Testis (tissue), 5 donors: ENCODE measurements at places on chromosomes 4 and X. TPM values are rescaled to one million over a fixed set of nuclear protein-coding genes. Genes with fewer than 3 reads are reported as not detected.

Gene BGN
- 174 TPM for polyA plus RNA-seq

Gene NAP1L2
- polyA plus RNA-seq = 4.5 TPM

Gene USP26
- 1.0 TPM for polyA plus RNA-seq

GRCh38 chrX:123432361-123433150, 248.5 kb downstream of the GRIA3 start:
- H3K36me3 ChIP-seq = no peaks in the 10 kb centered on the region
- no peak overlapping the region for H3K4me3 ChIP-seq
- H3K27me3 ChIP-seq = no peaks in the 10 kb centered on the region
- no peak for DNase-seq

GRCh38 chr4:74084984-74085383, 14.0 kb downstream of the CXCL2 start:
- no peaks in the 10 kb centered on the region for H3K36me3 ChIP-seq
- H3K27me3 ChIP-seq = no peaks in the 10 kb centered on the region
- no peaks in the 10 kb centered on the region for H3K4me1 ChIP-seq
- H3K27ac ChIP-seq = no peak overlapping the region

DNA sequence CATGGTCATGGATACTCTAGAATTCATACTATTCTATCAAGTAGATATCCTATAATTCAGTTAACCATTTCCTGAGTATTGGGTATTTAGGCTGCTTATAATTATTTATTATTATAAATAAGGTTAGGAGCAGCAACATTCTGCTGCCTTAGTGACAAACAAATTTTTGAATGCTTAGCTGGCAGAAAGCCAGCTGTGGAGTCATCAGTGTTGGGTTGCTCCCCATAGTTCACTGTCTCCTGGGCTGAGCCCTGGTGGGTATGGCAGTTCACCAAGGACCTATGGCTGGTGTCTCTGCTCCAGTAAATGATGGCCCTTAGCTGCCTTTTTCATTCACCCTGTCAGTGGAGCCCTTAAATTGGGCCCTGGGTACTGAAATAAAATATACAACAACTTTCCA, 61.8 kb downstream of the SMARCA5 start:
- no peaks in the 10 kb centered on the region for H3K36me3 ChIP-seq
- no peak overlapping the region for H3K4me3 ChIP-seq
- H3K27me3 ChIP-seq = no peaks in the 10 kb centered on the region

DNA sequence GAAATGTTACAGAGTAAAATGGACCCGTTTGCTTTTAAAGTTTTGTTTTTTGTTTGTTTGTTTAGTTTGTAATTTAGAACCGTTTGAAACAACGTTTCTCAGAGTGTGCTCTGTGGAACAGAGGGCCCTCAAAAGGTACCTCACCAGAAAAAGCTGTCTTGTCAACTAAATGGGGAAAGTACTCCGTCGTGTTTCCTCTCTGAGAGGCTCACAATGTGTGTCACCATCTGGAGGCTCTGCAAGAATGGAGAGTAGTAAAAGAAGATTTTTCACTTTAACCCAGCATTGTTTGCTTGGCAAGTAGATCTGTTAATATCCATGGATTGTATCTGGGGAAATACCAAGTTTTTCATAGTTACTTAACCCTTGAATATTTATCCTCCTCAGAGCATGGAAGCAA, 1.5 kb upstream of the ENPEP start:
- no peaks in the 10 kb centered on the region for H3K4me1 ChIP-seq
- no peak overlapping the region for H3K4me3 ChIP-seq
- no peak for DNase-seq
- no peak overlapping the region for H3K27ac ChIP-seq
- H3K36me3 ChIP-seq = no peaks in the 10 kb centered on the region

GRCh38 chr4:26032630-26033317, 118.8 kb downstream of the SMIM20 start:
- H3K36me3 ChIP-seq = no peaks in the 10 kb centered on the region
- peaks cover 16% of the 10 kb centered on the region for H3K4me1 ChIP-seq
- peak; percentile 30 for DNase-seq
- H3K27ac ChIP-seq = no peak overlapping the region
- H3K4me3 ChIP-seq = no peak overlapping the region

DNA sequence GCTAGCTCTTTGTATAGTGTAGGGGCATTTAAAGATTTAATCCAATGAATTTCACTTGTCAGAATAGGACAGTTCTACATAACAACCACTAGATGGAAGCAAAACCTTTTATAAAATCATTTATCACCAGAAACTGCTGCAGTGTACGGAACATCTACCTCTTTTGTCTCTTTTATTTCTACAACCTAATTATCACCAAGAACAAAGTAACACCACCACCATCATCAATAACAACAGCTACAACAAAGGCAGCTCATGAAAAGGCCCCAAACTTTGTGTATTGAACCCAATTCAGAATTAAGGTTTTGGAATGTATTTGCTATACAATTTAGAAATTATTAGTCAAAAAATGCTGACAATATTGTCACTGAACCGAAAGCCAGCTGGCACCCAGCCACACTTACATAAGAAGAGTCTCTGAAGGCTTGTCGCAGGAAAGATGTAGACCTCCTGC, 260.9 kb upstream of the RPS6KA3 start:
- H3K4me3 ChIP-seq = no peak overlapping the region
- no peak for DNase-seq
- H3K4me1 ChIP-seq = no peaks in the 10 kb centered on the region

DNA sequence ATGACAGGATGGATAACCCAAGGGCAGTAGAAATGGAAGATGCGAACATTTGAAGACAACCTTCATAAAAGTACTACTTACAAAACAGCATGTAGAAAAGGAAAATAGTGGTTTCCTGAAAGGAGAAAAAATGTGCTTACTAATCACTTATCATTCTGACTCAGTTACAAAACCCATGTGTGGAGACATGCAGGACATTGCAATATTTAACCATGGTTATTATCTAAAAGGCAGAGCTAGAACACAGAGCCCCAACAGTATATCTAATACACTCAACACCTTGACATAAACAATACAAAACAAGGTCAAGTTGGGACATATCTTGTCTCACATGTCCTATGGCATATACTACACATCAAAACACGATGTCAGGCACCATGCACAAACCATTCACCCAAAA, 55.9 kb downstream of the EIF4E start:
- DNase-seq = no peak
- no peaks in the 10 kb centered on the region for H3K27me3 ChIP-seq
- no peak overlapping the region for H3K27ac ChIP-seq
- no peaks in the 10 kb centered on the region for H3K4me1 ChIP-seq
- H3K4me3 ChIP-seq = no peak overlapping the region
- no peaks in the 10 kb centered on the region for H3K36me3 ChIP-seq

DNA sequence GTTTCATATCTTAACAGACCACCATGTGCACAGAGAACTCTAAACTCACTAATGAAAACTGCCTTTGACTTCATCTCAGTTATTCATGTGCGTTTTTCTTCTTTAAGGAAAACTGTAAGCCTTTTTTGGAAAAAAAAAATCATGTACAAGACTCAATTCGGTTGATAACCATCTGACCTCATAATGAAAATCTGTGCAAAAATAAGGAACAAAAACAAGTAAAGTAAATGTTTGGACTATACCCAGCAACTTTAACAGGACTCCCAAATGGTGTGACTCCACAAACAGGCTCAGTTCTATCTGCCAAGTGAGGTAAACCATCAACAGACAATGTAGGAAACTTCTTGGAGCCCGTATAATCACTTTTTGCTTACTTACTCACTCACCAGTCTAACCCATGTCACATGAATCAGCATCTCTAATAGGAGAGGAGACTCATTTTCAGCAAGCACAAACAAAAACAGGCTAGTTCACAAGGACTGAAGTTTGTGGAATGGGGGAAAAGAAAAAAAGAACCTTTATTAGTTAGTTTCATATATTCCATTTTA, 9.3 kb downstream of the APOO start:
- H3K4me3 ChIP-seq = no peak overlapping the region
- H3K27ac ChIP-seq = no peak overlapping the region
- no peaks in the 10 kb centered on the region for H3K36me3 ChIP-seq
- no peak for DNase-seq

DNA sequence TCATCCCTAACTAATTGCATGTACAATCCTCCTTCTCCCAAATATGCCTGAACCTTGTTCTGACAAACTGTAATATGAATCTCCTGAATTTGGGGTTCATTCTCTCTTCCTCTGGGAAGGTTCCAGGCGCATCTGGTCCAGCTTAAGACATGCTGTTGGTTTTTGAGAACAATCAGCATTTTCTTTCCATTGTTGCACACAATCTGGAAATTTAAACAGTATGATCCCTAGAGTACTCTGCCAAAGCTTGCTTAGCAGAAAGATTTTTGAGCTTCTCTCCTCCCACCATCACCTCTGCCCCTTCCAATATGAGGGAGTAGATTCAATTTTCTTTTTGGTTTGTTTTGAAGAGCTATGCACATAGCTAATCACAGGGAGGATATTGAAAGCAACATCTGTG, 50.1 kb downstream of the SRPX start:
- H3K4me1 ChIP-seq = no peaks in the 10 kb centered on the region
- no peaks in the 10 kb centered on the region for H3K36me3 ChIP-seq
- no peak overlapping the region for H3K4me3 ChIP-seq
- H3K27ac ChIP-seq = no peak overlapping the region

GRCh38 chr4:169311643-169312365, 41.0 kb upstream of the SH3RF1 start:
- H3K36me3 ChIP-seq = no peaks in the 10 kb centered on the region
- H3K27me3 ChIP-seq = no peaks in the 10 kb centered on the region
- no peak overlapping the region for H3K27ac ChIP-seq
- peak; percentile 39 for DNase-seq

Gene TEX13D
- 6.7 TPM for polyA plus RNA-seq

GRCh38 chr4:2698951-2699505, 57.1 kb downstream of the TNIP2 start:
- no peaks in the 10 kb centered on the region for H3K4me1 ChIP-seq
- H3K36me3 ChIP-seq = no peaks in the 10 kb centered on the region
- no peak overlapping the region for H3K27ac ChIP-seq
- H3K27me3 ChIP-seq = no peaks in the 10 kb centered on the region
- H3K4me3 ChIP-seq = no peak overlapping the region
- DNase-seq = no peak

DNA sequence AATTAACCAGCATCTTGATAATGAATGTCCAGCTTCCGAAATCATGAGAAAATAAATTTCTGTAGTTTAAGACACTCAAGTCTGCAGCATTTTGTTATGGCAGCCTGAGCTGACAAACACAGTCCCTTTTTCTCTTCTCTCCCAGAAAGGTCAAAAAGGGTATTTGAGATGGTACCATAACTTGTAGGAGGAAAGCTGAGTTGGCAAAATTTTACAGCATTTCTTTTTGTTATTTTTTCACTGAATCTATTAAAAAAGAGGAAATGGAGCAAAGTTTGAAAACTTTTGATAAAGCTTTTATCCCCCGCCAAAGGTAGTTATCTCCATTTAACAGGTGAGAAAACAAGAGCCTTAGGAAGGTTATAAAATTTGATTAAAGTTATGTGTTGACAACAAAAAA, 367.6 kb upstream of the TECRL start:
- H3K27ac ChIP-seq = no peak overlapping the region
- H3K27me3 ChIP-seq = no peaks in the 10 kb centered on the region
- no peaks in the 10 kb centered on the region for H3K4me1 ChIP-seq
- H3K4me3 ChIP-seq = no peak overlapping the region
- H3K36me3 ChIP-seq = no peaks in the 10 kb centered on the region
- DNase-seq = no peak

Gene ARHGAP36
- 1.2 TPM for polyA plus RNA-seq

DNA sequence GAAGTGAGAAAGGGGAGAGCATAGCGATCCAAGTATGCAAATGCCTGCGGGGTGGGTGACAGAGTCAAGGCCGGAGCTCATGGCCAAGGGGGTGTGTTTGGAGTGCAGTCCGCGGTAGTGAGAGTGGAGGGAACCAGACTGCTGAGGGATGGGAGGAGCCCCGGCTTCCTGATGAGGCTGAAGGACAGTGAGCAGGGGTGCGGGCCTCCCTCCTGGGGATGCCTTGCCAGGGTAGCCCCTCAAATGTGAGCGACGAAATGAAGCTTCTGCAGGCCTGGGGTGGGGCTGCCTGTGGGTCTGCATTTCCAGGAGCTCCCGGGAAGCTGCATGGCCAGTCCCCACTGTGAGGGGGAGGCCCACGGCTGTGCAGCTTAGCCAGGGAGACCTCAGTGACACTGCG, 45.0 kb downstream of the PSAPL1 start:
- no peak overlapping the region for H3K4me3 ChIP-seq
- H3K36me3 ChIP-seq = no peaks in the 10 kb centered on the region
- peak; percentile 56 for DNase-seq
- H3K27me3 ChIP-seq = no peaks in the 10 kb centered on the region
- H3K4me1 ChIP-seq = no peaks in the 10 kb centered on the region

Gene ELK1
- 70.9 TPM for polyA plus RNA-seq

Gene SCFD2
- 6.0 TPM for polyA plus RNA-seq

GRCh38 chr4:37858112-37858511, 31.6 kb downstream of the PGM2 start:
- no peak overlapping the region for H3K27ac ChIP-seq
- H3K36me3 ChIP-seq = no peaks in the 10 kb centered on the region
- H3K4me3 ChIP-seq = no peak overlapping the region
- H3K27me3 ChIP-seq = no peaks in the 10 kb centered on the region

Gene CCNA2
- polyA plus RNA-seq = 10.2 TPM

DNA sequence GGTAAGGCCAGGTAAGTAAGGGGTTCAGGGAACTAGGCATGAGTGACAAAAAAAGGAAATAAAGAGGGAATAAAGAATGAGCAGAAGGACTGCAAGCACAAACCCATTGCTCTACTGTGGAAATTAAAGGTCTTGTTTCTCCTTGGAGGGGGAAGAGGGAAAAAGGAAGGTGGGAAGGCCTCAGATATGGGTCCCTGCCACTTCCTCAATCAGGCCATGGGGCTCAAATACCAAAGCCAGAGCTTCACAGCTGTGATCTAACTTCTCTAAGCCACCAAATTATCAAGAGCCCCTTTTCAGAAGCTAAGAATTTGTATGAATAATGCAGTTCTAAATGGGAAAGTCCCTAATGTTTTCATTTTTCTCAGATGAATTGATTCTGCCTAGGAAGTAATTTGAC, 4.7 kb downstream of the USP51 start:
- no peaks in the 10 kb centered on the region for H3K4me1 ChIP-seq
- H3K36me3 ChIP-seq = no peaks in the 10 kb centered on the region
- no peaks in the 10 kb centered on the region for H3K27me3 ChIP-seq
- no peak overlapping the region for H3K27ac ChIP-seq
- no peak for DNase-seq

Gene SPON2
- polyA plus RNA-seq = 21.4 TPM

DNA sequence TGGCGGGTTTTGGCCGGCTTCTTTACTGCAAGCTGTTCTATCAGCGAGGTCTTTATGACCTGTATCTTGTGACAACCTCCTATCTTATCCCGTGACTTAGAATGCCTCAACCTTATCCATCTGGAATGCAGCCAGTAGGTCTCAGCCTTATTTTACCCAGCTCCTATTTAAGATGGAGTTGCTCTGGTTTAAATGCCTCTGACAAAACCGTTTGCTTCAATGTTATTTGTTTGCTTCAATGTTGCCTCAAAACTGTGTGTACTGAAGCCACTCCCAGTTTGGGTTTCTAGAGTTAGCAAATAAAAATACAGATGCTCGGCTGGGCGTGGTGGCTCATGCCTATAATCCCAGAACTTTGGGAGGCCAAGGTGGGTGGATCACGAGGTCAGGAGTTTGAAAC, 51.6 kb downstream of the ZNF518B start:
- no peak for DNase-seq
- no peaks in the 10 kb centered on the region for H3K27me3 ChIP-seq
- H3K4me1 ChIP-seq = no peaks in the 10 kb centered on the region
- H3K4me3 ChIP-seq = no peak overlapping the region

Gene TRIM61
- polyA plus RNA-seq = 12.9 TPM

GRCh38 chrX:123906557-123907316, 46.9 kb downstream of the XIAP start:
- no peak overlapping the region for H3K4me3 ChIP-seq
- H3K27me3 ChIP-seq = no peaks in the 10 kb centered on the region
- H3K36me3 ChIP-seq = no peaks in the 10 kb centered on the region
- no peak overlapping the region for H3K27ac ChIP-seq
- H3K4me1 ChIP-seq = no peaks in the 10 kb centered on the region
- no peak for DNase-seq
